Heart left ventricle (tissue), 16 donors: ENCODE measurements at places on chromosomes 2 and 18. TPM values are rescaled to one million over a fixed set of nuclear protein-coding genes. Genes with fewer than 3 reads are reported as not detected.

DNA sequence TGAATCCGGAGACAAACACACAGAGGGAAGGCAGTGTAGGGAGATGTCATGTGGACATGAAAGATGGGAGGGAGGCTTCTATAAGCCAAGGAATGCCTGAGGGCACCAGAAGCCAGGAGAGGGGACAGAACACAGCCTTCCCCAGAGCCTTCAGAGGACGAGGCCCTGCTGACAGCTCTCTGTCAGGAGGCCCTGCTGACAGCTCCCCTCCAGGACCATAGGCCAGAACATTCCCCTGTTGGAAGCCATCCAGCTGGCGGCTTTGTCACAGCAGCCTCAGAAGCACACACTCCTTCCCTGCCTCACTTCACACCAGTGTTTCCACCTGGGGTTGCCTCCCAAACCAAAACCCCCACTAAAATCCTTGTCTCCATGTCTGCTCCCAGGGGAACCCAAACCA lies 171.3 kb upstream of the ID2 start:
- no peaks in the 10 kb centered on the region for H3K4me1 ChIP-seq
- H3K27me3 ChIP-seq, result no peaks in the 10 kb centered on the region
- H3K4me3 ChIP-seq, result no peak overlapping the region
- DNase-seq, result peak; percentile 53
- no peaks in the 10 kb centered on the region for H3K36me3 ChIP-seq
- H3K27ac ChIP-seq, result no peak overlapping the region

- no peak overlapping the region for H3K27ac ChIP-seq
- peaks cover 11% of the 10 kb centered on the region for H3K4me1 ChIP-seq
- no peak overlapping the region for H3K4me3 ChIP-seq
- H3K27me3 ChIP-seq, result no peaks in the 10 kb centered on the region
- peak; percentile 62 for DNase-seq
Measured at GRCh38 chr2:42105330-42106256, 57.8 kb downstream of the PKDCC start.

GRCh38 chr2:238239543-238239862 lies 335 bp downstream of the HES6 start:
- peaks cover 19% of the 10 kb centered on the region for H3K4me1 ChIP-seq
- no peak for DNase-seq
- no peak overlapping the region for H3K27ac ChIP-seq
- H3K27me3 ChIP-seq, result peaks cover 7% of the 10 kb centered on the region
- H3K36me3 ChIP-seq, result no peaks in the 10 kb centered on the region

DNA sequence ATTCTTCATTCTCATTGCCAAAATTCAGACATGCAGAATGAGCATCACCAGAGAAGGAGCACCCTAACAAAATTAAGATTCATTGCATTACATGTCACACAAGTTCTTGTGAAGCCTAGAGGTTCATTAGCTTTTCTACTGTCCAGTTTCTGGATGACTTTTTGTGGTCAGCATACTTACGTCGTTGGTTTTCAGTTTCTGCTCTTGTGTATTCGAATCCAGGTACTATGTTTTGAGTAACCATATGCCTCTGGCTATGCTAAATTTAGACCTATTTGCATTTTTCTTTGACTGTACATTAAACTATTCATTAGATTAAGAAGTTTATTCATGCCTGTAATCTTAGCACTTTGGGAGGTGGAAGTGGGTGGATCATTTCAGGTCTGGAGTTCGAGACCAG lies 251.3 kb downstream of the PARD3B start:
- no peak overlapping the region for H3K4me3 ChIP-seq
- no peak overlapping the region for H3K27ac ChIP-seq
- H3K36me3 ChIP-seq, result no peaks in the 10 kb centered on the region
- DNase-seq, result no peak
- no peaks in the 10 kb centered on the region for H3K4me1 ChIP-seq

DNA sequence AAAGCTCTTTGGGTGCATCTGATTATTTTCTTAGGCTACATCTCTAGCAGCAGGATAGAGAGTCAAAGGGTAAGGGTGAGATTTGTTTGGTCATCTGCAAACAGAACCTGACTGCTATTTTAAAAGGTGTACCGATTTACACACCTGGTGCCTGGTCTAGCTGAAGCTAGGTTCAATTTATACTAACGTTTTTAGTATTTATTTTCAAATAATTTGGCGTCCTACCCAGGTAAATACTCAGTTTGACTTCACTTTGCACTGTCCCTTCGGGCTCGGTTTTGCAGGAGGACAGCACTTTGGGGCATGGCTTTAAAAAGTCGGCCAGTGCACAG lies 683 bp downstream of the PTRHD1 start:
- H3K27ac ChIP-seq, result peak overlapping the region; percentile 98
- no peaks in the 10 kb centered on the region for H3K36me3 ChIP-seq
- no peaks in the 10 kb centered on the region for H3K27me3 ChIP-seq
- no peak for DNase-seq
- H3K4me1 ChIP-seq, result peaks cover 5% of the 10 kb centered on the region
- peak overlapping the region; percentile 80 for H3K4me3 ChIP-seq

The NFATC1 gene
- 11.1 TPM for total RNA-seq

The LYPD6B gene
- total RNA-seq, result not detected

The BARD1 gene
- 7.6 TPM for total RNA-seq
